ENCODE measurements at places on chromosomes 5 and 9.

DNA sequence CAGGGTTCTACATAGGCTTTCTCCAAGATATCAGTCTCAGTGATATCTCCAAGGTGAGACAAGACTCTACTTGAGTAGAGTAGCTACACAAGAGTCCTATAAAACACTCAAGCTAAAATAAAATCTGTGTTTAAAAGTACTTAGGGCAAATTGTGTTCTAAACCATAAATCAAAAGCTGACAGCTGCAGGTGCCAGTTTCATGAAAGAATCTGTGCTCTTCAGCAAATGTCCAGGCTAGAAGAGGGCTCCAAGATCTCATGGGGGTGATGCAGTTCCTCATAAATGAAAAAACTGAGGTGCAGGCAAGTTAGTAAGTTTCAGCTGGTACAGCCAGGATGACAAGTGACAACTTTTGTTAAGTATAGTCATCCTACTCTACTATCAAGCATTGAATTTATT is 142.8 kb upstream of the TNPO1 start:
- DNase-seq: no peak

DNA sequence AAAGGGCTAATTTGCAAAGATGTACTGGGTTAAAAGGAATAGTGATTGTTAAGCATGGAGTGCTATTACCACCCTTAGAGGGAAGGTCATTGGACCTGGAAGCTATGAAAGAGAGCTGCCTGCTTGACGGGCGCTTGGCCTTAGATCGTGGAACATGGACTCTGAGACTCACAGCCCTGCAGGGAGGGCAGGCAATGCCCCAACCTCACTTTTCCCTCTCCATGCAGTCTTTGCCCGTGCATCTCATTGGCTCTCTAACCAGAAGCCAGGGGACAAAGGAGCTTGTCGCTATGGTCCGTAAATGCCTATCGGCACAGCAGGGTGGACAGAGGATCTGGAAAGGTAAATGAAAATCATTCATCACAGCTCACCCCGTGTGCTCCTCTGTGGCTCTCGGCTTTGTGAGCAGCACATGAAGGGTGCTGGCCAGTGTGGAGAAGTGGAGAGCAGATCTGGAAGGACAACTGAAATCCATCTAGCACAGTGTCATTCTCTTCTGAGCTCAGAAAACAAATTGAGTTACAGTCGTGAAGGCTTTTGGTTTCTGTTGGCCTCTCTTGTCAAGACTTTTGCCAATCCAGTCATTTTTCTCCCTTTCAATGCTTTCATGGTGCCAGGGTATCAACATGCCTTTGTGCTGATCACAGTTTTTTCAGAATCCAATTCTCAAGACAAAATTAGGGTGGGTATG is 186.2 kb downstream of the SNX18 start:
- no peak for DNase-seq

- DNase-seq: no peak
These were observed 184.5 kb upstream of the PAPPA start for GRCh38 chr9:115969096-115969495.

DNA sequence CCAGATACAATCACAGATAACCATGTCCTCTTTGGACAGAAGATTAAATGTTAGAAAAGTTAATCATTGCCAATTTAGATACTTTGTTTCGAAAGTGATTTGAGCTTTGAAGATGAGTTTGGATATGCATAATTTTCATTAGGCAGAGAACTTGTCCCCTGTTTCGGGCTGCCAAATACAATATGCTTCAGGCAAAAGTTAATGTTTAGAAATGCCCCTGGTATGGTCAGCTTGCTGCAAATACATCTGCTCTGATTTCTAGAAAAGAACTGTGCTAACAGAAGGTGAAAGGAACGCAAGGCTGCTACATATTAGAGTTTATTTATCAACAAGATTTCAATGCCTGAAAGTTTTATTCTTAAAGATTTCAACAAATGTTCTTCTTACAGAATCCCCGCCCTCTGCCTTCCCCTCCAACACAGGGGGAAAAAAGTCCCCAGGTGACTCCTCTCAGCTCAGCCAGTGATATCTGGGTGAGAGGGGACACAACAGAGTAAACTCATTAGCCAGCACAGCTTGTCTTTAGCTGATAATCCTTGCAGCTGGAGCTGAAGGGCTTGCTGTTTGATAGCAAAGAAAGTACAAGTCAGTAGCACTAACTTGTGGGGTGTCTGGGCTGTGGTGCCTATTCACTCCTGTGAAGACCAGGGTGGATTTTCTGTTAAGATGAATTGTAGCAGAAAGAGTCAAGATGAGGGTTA is 435.7 kb downstream of the DMAC1 start:
- no peak for DNase-seq

DNA sequence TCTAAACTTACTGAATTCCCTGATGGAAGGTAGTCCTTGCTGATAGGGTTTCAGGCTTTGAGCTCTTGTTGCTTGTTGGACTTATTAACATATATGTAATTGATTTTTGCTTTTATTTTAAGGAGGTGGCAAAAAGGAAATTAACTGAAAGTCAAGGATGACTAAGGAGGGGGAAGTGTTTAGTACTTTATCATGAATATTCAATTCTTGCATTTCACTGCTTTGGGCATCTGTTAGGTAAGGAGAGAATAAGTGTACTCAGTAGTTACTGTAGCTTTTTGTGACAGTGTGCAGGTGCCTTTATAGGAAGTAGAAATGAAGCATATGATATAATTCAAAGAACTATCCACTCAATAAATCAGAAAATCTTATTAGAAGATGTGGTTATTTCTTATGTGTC is 47.1 kb downstream of the DMXL1 start:
- DNase-seq: no peak

DNA sequence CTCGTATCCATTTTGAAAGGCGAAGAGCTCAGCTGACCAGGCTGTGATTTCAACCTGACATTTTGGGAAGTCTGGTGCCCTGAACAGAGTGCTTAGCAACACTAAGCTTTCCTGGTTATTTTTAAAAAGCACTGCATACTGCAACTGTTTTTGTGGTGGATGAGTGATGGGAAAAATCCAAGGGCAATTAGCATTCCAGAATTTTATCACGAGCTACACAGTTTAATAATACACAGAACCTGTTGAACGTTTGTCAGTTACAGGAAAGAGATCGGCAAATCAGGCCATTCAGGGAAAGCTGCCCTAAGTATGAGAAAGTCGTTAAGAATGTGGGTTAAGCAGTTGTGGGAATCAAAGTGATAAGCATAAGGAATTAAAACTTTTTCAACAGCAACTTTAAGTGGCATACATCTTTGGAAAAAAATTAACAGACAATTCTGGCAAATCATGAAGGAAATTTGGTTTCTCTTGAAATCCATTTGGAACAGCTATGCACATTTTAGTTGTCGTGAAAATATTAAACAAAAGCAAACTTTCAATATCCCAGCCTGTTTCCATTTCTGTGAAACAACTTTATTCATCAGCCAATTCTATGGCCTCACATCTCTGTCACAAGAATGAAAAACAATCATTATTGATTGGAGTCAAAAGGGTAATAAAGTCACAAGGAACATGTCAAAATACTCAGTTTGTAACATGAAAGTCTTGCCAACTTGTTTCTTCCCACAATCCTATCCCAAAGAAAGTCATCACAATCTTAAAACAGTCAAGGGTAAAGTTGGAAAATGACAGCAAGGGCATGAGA is 25.7 kb downstream of the PUM3 start:
- DNase-seq: no peak

DNA sequence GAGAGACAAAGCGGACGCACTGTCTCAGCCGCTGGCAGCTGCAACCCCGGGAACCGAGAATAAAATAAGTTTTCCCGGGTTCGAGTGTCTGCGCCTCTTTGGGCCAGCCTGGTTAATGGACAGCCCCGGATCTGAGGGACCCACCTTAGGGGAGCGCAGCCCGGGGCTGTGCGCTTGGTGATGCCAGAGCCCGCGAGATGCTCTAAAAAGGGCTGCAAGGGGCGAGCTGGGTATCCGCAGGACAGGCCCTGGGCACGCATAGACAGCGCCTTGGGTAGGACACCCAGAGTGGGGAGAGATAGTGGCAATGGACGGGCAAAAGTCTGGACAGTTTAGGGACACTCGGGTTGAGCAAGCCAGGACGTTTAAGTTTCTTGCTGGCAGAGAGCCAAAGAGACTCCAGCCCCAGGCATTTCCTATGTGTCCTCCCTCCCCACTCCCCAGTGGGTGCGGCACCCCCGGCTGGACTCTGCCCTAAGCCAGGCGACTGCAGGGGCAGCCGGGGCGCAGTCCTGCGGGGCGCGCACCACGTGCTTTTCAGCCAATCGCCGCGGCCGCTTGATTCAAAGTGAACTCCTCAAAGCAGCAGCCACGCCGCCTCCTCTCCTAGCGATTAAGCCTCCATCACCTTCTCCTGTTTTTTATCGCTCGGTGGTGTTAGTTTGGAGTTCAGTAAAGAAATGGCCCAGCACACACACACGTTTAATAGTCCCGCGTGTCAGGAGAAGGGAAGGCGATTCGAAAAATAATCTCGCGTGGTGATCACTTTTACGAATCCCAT is 616 bp upstream of the ENC1 start:
- no peak for DNase-seq

DNA sequence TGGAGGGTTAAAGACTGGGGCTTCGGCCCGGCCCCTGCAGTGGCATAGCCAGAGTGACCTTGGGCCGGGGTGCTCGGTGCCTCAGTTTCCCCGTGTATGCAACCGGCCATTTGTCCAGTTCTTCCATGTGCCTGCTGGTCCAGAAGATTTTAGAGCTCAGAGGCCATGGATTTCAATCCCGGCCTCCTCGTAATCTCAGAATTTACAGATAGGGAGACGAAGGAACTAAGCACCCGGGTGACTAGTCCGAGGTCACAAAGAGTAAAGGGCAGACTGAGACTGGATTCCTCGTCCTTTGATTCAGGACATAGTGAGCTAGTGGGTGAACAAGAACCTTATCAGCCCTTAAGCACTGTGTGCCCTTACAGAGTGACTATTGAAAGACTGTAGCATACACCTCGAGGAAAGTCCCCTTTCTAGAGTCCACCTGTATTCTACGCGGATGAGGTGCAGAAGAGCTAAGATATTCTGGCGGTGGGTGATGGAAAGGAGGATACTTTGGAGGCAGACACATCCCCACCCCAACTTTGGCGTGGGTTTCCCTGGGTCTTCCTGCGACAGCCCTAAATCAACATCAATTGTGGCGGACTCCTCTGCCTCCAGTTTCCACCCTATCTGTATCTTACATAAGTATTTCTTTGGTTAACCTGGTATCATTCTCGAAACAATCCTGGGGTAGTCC is 597 bp downstream of the SLC31A1 start:
- no peak for DNase-seq

DNA sequence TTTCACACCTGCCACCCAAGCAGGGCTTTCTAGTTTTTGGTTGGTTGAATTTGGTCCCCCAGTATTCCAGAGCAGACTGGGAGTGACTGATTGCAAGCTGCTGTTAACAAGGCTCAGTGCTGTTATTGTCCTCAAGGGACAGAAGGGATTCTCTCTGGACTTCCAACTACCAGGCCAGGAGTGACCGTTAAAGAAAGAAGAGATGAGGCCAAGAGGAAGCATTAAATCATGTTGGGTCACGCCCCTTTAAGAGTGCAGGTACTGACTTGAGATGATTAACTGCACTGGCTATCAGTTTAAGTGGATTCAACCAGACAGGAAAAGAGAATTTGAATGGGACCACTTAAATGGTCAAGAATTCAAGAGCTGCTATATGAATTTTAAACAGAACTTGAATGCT is 220.8 kb upstream of the PCSK5 start:
- DNase-seq: no peak

- no peak for DNase-seq
These were observed 9.0 kb downstream of the PRRC2B start for GRCh38 chr9:131402738-131403492.

Measured in cerebellar nuclear complex (tissue), 1 donor.